CD4-positive, alpha-beta T cell treated with Interleukin-10 for 1 hour (primary cell): ENCODE measurements at places on chromosomes 2 and 18.

GRCh38 chr18:79770826-79771225 lies 26.9 kb upstream of the KCNG2 start:
- no peak for DNase-seq

- no peak for DNase-seq
Observed at GRCh38 chr2:205845446-205845845, 163.1 kb downstream of the NRP2 start.

- DNase-seq: no peak
Observed at GRCh38 chr2:177324797-177325196, 60.3 kb upstream of the NFE2L2 start.

DNA sequence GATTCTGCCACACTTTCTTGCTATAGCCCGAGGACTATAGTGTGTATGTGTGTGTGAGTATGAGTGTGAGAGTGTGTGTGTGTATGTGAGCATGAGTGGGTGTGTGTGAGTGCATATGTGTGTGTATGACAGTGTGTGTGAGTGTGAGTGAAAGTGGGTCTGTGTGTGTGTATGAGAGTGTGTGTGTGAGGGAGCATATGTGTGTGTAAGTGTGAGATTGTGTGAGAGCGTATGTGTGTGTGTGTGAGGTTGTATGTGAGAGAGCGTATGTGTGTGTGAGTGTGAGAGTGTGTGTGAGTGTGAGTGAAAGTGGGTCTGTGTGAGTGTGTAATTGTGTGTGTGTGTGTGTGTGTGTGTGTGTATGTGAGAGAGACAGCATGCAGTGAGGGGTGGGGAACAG lies 89.0 kb upstream of the ACSL3 start:
- no peak for DNase-seq

DNA sequence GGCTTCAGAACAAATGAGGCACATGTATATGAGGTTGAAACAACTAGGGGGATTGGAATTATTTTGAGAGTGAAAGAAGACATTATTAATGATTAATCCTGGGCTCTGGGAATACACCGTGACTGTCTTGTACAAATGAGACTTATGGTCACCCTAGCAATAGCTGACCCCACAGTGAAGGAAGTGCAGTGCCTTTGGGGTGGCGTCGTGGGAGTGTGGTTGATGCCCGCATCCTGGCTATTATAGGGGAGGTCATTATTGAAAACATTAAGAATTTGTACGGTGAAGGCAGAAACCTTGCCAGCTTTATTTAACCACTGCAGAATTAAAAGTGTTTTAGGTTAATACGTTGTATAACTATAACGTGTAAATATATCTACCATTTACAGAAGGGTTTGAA lies 296.7 kb downstream of the CYRIA start:
- DNase-seq: no peak
